ENCODE measurements at places on chromosomes 7 and 10.

DNA sequence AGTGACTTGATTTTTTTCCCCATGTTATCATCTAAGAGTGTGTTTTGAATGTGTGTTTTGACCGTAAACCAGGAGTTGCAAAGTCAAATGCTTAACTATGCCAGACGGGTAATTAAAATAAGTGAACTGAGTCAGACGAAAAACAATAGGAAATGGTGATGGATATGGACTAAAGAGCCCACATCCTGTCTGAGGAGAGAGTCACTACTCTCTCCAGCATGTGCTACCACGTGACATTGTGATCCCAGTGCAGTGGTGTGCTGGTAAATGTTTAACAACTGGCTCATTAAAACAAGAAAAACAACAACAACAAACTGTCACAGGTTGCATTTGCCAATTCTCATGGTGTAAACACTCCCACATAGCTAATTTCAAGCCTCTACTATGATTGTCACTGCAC is 164.3 kb downstream of the SUGCT start:
- DNase-seq = no peak

- no peak for DNase-seq
Observed at GRCh38 chr7:47439181-47439667, 142.7 kb downstream of the TNS3 start.

DNA sequence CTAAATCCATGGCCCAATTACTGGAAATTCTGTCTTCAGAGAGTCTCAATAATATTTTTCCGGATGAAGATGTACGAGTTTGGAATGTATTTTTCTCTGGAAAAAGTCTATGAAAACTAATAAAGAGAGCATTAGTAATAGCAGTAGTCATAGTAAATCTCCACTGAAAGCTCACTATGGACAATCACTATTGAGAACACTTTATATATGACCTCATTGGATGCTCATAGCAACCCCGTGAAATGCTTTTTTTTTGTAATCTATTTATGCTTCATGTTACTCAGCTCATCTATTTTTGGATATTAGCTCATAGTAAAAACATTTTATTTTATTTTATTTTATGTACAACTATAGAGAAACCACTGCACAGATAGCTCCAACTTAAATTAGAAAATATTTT is 94.3 kb upstream of the MYO3A start:
- DNase-seq = no peak

GRCh38 chr10:85622425-85622824 is 744.2 kb downstream of the GRID1 start:
- DNase-seq = no peak

DNA sequence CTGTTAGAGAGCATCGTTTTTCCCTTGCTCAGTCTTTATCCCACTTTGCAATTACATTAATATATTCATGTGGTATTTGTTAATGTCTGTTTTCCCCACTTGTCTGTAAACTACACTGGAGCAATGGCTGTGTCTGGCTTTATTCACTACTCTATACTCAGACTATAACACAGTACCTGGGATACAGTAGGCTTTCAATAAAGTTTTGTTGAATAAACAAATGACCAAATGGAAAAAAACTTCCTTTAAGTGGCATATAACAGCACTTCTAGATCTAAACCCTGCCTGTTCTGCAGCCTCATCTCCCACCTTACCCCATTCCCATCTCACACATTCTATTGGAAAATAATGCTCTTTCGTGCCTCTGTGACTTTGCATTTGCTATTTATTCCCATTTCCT is 57.3 kb upstream of the SPOCK2 start:
- DNase-seq = no peak

- DNase-seq = no peak
Observed at GRCh38 chr7:16708511-16708910, 45.0 kb upstream of the TSPAN13 start.

DNA sequence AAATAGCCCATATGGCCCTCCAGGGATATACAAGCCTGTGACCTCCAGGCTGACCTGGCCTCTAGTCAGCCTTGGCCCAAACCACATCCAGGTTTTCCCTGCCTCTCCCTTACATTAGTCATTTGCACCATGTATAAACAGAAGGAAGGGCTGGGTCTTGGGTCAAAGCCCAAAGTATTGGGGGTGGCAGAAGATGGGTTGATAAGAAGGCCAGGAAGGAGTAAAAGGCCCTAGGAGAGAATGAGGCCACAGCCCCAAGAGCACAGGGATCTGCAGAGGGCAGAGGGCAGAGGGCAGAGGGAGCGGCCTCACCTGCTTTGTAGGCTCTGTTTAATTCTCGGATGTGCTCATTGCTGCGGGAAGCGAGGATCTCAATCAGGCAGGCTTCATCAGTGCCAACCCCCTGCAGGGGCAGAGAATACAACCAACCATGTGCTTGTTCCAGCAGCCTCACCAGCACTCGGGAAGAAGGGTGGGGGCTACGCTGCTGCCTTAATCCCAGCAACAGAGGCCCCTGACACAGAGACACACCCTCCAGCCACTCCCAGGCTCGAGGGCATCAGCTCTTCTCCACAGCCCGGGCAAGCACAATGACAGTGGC is 31.3 kb downstream of the PLAC9 start:
- no peak for DNase-seq

DNA sequence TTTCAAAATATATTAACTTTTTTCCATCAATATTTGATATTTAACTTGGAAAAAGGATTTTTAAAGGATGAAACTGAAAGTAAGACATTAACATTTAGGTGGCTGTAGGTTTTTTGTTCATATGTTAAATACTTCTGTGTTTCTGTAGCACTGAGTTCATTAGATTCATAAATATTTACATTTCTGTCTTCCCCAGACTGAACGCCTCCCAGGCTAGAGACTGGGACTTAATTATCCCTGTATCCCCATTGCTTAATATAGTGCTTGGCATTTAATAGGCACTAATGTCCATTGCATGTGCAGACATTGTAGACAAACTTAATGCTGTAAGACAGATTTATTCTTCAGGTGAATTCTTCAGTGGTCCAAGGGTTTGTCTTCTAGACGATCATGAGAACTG is 7.4 kb downstream of the PTPN12 start:
- DNase-seq = no peak

- no peak for DNase-seq
Observed at GRCh38 chr7:92648067-92648466, 57.9 kb upstream of the FAM133B start.

- DNase-seq = no peak
Observed at GRCh38 chr7:32069116-32069650, 1.0 kb downstream of the PDE1C start.

DNA sequence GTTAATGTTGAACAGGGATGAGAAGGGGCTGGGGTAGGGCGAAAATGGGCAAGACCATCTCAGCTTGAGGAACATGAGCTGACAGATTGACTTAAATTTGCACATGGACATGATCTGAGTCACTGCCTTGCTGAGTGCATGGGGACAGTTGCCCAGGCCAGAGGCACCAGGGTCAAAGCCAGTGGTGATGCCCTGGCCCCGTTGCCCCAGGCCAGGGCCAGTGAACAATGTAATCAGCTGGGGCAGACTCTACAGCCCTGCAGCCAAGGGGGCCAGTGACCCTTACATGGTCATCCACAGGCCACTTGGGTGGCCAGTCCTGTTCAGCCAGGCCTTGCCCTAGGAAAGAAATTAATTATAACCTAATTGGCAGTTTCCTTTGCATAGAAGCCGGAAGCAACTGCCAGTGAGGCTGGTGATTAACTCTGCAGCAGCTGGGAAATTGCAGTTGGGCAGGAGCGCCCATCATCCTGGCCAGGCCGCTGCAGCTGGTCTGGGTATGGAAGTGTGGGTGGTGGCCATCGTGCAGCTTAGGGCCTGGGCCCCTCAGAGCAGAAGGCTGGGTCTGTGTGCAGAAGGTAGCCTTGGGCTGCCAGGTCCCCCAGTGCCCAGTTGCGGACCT is 9.6 kb downstream of the RET start:
- DNase-seq = no peak

GRCh38 chr7:157973971-157974677 is 613.5 kb downstream of the PTPRN2 start:
- no peak for DNase-seq

DNA sequence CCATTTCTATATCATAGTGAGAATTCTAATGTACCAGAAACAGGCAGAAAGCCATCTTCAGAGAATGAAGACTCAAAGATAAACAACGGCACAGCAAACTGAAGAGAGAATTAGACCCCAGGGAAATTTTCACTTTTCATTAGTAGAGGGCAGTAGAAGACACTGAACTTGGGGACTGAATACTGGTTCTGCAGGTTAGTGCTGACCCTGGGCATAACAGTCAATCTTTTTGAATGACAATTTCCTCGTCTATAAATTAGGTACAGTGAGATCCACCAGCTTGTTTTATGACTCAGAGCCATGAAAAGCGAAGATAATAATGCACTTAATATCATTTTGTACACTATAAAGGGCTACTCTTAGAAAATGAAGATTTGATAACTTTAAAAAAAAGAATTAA is 13.7 kb downstream of the FKBP14 start:
- DNase-seq = no peak

DNA sequence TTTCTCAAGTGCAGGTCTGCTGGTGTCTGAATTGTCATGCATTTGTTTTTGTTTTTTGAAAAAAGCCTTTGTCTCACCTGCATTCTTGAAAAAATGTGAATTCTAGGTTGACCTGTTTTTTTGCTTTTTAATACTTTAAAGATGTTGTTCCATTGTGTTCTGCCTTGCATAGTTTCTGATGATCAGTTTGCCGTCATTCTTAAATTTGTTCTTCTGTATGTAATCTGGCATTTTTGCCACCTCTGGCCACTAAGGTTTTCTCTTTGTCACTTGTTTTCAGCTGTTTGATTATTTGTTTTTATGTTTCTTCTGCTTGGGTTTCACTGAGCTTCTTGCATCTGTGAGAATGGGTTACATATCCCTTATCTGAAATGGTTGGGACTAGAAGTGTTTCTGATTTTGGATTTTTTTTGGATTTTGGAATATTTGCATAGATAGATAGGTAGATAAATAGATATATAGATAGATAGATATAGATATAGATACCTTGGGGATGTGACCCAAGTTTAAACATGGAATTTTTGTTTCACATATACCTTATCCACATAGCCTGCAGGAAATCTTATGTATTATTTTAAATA is 16.5 kb downstream of the MGMT start:
- no peak for DNase-seq

GRCh38 chr7:43537765-43538403 is 45.0 kb upstream of the STK17A start:
- DNase-seq = no peak

- no peak for DNase-seq
Observed at GRCh38 chr7:141190495-141190894, 116.6 kb downstream of the TMEM178B start.

DNA sequence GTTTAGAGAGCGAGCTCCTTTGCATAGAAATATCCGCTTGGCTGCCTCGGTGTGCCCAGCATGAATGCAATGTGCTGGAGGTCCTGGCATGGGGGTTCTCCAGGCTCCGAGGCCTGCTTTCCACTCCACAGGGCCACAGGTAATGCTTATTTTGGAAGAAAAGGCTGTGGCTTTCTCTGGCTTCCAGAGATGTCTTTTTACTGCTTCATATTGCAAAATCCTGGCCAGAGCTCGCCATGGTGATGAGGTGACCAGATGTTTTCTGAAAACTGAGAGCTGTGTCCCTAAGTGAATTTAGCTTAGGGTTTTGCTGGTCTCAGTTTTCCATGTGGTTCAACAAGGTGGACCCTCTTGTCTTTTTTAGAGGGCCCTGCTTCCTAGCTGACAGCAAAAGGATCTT is 65.2 kb downstream of the BMPER start:
- no peak for DNase-seq

- no peak for DNase-seq
Observed at GRCh38 chr10:61612009-61612408, 50.7 kb upstream of the CABCOCO1 start.

All from NCI-H187 treated with DMSO at 0.1 percent for 48 hours (cell line).